ENCODE measurements at places on chromosomes 5 and 9.

GRCh38 chr5:64895748-64896147, 127.0 kb downstream of the CWC27 start:
- no peak for DNase-seq

DNA sequence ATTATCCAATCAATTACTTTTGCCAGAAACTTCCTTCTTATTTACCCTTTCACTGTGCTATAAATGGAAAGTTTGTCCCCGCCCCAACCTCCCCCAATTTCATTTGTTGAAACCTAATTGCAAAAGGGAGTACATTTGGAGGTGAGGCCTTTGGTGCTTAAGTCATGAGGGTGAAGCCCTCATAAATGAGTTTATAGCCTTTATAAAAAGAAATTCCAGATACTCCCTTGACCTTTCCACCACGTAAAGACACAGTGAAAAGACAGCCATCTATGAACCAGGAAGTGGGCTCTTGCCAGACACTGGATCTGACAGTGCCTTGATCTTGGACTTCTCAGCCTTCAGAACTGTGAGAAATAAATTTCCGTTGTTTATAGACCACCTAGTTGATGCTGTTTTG, 82.3 kb downstream of the NUDT12 start:
- no peak for DNase-seq

DNA sequence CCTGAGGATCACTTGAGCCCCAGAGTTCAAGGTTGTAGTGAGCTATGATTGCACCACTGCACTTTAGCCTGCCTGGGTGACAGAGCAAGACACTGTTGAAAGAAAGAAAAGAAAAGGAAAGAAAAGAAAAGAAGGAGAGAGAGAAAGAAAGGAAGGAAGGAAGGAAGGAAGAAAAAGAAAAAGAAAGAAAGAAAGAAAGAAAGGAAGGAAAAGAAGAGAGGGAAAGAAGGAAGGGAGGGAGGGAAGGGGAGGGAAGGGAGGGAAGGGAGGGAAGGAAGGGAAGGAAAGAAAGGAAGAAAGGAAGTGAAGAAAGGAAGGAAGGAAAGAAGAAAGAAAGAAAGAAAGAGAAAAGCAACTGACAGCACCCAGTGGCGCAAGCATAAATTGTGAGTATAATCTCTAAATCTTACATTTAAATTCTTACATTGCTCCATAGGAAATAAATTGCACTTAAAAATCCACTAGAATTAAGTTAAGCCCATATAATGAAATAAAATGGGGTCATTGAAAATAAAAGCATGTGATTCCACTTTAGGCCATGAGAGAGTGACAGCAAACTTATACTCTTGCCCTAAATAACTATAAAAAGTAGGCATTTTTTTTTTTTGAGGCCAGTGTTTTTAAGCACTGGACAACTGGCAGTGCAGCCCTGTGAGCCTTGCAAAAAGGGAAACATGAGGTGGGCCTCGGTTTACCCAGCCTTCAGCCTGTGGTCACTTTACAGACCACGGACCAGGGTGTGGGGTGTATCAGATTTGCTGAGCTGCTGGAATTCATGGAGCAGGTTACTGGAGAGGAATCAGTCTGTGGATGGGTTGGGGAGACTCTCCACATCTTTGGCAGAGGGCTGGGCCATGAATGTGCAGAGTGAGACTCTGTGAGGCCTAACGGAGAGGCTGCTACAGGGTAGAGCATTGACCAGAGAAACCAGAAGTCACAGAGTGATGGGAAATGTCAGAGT, 175.5 kb downstream of the TTLL11 start:
- DNase-seq, result no peak

- DNase-seq, result no peak
Observed at GRCh38 chr5:17305964-17306725, 88.7 kb downstream of the BASP1 start.

DNA sequence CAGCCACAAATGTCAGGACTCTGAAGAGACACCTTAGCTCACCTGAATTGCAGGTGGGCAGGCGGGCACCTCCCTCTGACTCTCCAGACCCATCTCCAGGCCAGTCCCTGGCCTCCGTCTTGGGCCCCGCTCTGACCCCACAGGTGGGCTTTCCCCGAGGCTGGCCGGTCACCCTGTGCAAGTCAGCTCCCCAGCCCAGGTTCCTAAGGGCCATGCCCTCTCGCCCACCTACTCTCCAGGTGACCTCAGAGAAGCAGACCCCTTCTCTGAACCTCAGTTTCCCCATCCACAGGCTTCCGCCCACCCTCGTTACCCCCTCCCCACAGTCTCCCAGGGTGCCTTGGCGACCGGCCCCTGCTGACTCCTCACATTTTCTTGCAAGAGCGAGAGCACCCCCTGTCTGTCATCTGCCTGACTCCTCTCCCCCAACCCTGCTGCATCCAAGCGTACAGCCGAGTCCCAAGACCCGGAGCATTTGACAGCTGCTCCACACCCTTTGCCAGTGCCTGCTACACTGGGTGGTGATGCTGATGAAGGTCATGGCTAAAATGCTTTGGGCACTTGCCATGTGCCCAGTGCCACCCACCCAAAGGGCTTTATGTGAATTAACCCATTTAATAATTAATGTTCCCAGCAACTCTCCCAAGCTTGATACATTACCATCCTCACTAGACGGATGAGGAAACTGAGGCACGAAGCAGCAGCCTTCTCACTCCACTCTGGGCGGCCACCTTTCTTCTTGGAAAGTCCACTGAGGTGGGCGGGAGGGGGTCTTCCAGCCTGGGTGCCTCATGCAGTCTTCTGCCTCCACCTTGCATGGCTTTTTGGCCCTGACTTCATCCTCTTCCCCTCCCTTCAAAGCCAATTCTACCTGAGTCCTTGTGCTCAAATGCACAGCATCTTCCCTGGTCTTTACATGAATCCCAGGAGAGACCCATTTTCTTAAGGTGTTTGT, 51.1 kb upstream of the ORM1 start:
- DNase-seq, result no peak

- no peak for DNase-seq
Observed at GRCh38 chr9:35395076-35395705, 94.7 kb upstream of the RUSC2 start.

- no peak for DNase-seq
Observed at GRCh38 chr9:130423272-130423671, 21.5 kb upstream of the ASS1 start.

- DNase-seq, result no peak
Observed at GRCh38 chr9:842635-843426, 1.3 kb downstream of the DMRT1 start.

Measured in stimulated activated CD8-positive, alpha-beta memory T cell treated with anti-CD3 and anti-CD28 coated beads, Interleukin-7, amount 100 ng/mL, for 4 hours (primary cell).